ENCODE measurements at places on chromosomes 12 and 14.

DNA sequence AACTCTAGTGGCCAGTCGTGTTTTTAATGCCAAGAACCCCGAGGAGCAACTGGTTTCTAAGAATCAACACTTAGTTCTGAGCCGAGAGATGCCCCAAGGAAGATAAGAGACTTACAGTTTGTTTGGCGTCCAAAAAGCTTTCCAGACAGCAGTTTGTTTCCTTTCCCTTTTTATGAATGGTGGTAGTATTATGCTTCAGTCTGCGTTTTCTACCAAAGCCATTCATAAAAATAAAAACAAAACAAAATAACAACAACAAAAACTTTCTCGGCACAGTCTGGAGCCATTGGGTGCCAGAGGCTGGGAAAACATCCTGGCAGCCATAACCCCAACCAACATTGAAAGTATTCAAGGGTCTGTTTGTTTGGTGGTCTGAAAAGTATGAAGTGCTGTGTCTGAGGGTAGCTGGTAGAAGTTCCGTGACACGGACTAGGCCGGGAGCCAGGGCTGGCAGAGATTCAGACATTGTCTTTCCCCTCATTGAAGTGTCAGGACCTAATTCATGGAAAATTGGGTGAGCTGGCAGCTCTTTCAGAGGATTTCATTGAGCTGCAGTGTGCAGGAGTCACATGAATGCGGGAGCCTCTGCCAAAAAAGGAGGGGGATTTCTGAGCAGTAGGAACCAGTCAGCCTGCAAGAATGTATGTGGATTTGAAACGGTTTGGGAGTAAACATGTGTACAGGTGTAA, 124.2 kb downstream of the HMGA2 start:
- no peak for DNase-seq

DNA sequence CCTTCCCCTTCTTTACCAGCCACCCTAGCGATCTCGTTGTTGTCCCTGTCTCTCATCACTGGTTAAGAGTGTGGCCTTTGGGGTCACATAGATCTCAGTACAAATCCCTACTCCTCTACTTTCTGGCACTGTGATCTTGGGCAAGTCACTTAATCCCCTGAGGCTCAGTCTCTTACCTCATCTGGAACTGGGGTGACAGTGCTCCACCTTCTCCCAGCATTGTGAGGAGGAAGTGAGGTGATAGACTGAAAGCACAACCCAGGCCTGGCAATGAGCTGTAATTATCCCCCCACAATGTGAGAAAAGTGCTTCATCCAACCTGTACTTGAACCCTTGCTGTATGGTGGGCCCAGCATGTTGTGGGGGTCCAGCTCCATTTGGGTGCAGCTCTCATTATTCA, 48.0 kb downstream of the IRAK3 start:
- DNase-seq = no peak

GRCh38 chr14:23347406-23348296, 5.0 kb downstream of the SLC22A17 start:
- no peak for DNase-seq

DNA sequence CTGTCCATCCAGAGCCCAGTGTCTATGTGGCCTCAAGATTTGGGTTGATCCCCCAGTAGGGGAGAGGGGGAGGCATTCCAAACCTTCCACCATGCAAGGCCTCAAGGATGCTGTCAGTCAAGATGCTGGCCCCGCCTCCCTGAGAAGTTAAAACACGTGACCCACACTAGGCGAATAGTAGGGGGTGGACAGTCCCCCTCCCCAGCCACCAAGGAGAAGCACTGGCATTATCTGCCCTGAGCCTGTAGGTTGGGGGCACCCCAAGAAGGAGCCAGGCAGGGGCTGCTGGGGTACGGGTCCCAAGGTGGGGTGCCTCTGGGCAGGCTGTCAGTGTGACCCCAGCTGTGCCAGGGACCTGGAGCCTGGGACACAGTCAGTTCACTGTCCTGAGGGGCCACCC, 2.3 kb downstream of the SLC25A29 start:
- DNase-seq = no peak
